ENCODE measurements at places on chromosomes 3 and 15. TPM values are rescaled to one million over a fixed set of nuclear protein-coding genes. Genes with fewer than 3 reads are reported as not detected.
A peak's percentile ranks its signal among the peaks of the same experiment; 100 is the strongest.

DNA sequence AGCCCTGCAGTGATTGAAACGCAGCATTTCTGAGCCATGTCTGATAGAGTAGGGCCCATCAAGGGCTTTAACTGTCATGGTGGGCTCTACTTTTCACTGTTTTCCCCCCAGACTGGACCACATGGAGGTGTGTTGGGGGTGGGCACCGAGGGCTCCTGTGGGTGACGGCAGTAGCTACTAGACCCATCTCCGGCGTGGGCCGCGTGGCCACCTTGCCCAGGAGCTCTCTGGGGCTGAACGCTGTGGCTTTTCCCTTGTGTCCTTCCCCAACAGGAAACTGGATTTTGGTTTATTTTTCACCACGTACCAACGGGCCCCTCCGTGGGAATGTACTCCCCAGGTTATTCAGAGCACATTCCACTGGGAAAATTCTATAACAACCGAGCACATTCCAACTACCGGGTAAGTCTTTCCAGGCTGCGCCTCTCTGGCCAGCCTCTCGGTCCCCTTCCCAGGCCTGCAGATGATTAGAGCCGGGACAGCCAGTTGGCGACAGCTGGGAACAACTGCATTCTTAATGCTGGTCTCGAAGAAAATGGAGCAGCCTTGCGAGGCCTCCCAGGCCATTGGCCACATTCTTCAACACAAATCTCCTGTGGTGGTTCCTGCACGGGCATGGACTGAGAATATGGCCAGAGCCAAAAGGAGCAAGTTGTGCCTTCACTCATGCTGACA lies 67.7 kb downstream of the MESD start:
- DNase-seq: no peak

DNA sequence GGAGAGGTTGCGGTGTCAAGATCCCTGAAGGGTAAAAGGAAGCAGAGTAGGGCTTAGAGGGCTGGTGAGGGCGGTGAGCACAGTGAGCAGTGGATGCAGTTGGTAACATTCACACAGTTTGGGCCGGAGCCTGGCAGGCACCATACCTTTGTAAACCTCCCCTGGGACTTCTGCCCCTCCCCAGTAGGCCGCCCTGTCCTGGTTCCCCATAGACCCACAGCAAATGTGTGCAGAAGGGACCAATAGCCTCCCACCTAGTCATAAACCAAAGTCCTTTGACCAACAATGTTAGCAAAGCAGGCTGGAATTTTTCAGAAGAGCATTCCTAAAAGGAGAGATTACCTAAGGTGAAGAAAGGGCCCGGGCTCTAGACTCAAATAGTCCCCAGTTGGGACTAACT lies 1.7 kb upstream of the PHGR1 start:
- DNase-seq: no peak

DNA sequence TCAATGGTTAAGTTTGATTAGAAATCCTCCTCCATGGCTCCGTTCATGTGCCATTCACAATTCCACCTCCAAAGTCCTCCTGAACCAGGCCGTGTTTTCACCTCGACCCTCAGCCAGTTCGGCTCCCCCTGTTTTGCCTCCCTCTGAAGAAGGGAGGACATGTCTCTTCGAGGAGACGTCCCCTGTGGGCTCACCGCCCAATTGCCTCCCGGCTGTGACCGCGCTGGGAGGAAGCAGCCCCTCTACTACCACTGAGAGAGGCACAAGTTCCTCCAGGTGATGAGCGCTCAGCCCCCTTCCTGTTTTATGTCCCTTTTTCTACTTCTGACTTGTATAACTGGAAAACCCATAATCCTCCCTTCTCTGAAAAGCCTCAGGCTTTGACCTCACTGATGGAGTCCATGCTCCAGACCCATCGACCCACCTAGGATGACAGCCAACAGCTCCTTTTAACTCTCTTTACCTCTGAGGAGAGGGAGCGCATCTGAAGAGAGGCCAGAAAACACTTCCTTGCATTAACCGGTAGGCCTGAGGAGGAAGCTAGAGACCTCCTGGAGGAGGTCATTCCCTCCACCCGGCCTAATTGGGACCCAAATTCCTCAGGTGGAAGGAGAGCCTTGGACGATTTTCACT lies 4.7 kb downstream of the DET1 start:
- DNase-seq: no peak

DNA sequence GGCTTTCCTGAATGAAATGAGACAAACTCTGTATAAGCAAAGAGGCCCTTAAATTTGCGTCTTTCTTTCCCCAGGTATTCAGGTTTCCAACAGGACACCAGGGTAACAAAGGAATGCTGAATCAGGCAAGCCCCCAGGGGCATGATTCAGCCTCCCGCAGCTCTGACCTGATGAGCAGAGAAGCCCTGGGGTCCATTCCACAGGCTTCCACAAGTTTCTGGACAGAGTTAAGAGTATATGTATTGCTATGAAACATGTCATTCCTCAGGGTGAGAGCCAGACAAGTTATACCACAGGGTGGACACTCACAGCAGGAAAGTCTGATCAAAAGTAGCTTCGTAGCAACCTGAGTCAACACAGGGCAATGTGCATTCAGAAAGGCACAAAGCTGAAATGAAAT lies 68.1 kb upstream of the CTNNB1 start:
- DNase-seq: no peak

DNA sequence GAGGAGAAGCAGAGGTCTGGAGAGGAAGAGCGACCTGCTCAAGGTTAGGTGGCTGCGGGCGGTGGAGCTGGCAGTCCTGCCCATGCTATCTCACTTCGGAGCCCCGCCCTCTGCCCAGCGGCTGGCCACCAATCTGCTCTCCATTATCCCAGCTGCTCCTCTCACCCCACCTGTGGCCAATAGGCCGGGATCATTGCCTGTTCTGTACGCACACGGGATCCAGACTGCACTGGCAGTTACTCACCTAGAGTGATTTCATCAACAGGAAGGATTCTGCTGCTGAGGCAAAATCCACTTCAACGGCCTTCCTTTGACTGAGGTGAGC lies 100.6 kb downstream of the TLE3 start:
- no peak for DNase-seq

DNA sequence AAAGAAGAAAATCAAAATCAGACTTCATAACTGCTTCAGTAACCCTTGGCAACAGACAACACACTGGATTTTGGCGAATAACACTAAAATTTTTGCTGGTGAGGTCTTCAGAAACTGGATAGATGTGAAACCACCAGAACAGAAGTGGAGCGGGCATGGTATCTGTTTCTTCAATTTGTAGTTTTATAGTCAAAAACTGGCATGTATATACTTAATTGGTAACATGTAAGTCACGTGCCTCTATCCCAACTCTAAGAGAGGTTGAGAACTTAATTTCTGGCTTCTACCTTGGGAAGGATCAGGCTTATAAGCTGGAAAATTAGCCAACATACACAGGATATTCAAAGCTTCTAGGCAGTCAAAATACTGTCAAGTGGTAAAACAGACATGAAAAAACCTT lies 172.6 kb upstream of the CHL1 start:
- no peak for DNase-seq

GRCh38 chr3:55686426-55687254 lies 199.5 kb upstream of the WNT5A start:
- no peak for DNase-seq

DNA sequence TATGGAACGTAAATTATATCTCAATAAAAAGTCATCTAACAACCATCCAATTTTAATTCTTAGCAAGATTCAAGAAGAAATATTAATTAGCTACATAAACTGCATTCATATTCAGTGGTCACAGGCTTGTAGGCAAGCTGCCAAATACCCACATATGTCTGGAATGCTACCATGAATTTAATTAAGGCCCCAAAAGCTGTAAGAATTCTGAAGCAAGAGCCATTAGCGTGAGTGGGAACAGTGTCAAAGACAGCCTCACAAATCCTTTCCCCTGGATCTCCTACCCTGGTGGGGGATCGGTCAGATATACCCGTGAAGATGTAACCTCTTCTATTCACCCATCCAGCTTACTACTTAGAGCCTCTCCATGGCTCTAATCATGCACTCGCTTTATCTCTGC lies 40.0 kb downstream of the ATG7 start:
- DNase-seq: no peak

DNA sequence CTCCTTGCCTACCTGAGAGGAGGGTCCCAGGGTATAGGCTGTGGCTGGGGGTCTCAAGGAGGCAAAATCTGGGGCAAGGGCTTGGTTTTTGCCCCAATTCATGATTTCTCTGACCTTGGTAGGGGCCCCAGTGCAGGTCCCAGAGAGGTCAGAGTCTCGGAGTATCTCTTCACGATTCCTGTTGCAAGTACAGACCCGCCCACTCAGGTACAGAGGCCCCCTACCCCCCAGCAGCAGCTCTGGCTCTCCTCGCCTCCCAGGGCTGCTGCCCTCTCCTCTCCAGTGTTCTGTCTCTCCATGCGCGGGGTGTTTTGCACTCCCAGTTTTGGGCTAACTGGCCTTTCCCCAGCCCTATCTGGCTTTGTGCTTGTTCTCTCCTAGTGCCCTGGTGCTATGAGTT lies 5.4 kb upstream of the JMJD7 start:
- DNase-seq: no peak

DNA sequence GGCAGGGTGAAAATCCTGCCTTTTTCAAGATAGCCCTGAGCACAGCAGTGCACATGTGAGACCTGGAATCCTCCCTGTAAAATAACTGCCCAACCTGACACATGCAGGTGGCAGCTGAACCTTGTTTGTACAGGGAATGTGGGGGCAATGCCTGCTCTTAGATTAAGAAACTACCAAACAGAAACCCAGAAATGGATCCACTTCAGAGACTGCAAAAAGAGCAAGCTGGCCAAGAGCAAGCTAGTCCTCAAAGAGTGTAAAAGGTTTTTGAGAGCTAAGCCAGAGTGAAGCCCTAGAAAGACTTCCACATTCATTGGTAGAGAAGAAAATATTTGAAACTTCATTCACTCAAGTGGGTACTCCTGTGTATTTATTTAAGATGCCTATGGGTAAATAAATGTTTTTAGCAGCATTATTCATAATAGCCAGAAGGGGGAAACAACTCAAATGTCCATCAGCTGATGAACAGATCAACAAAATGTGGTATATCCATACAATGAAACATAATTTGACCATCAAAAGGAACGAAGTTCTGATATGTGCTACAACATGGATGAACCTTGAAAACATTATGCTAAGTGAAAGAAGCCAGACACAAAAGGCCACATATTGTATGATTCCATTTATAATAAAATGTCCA lies 96.0 kb upstream of the TSC22D2 start:
- DNase-seq: no peak

GRCh38 chr15:87965304-87965703 lies 291.2 kb downstream of the NTRK3 start:
- no peak for DNase-seq

DNA sequence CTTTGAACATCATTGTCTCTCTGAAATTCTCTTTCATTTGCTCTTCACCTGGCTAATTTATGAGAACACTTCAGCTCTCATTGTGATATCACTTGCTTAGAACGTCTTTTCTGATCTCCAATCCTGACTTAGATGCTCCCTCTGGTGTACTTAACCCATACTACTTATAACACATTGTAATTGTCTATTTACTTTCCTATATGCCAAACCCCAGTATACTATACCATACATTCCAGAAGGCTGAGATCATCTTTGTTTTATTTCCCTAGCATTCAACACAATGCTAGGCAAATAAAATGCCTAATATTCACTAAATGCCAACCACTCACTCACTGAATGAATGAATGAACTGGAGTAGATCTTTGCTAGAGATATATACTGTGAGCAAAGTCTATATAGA lies 27.0 kb upstream of the PEX5L start:
- no peak for DNase-seq

GRCh38 chr15:27679731-27680471 lies 419.2 kb downstream of the OCA2 start:
- DNase-seq: no peak

GRCh38 chr15:43251871-43252250 lies 14.9 kb downstream of the TGM5 start:
- DNase-seq: no peak

DNA sequence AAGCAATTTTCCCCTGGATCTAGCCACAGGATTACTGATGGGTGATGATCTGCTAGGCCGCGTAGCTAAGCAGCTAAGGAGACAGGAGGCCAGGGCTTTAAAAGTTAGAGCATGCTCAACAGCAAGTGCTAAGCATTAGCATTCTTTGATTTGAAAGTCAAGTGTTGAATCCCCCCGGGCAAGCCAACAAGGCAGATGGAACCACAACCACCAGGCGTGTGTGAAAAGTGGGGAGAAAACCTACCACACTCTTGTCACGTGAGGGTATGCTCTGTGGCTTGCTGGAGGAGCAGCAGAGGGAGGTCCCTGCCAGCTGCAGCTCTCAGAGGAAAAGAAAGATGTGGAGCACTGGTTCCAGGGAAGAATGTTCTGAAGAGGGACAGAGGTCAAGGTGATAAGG lies 20.9 kb downstream of the SLC51A start:
- no peak for DNase-seq

GRCh38 chr3:54633444-54634121 lies 294.3 kb downstream of the LRTM1 start:
- no peak for DNase-seq

DNA sequence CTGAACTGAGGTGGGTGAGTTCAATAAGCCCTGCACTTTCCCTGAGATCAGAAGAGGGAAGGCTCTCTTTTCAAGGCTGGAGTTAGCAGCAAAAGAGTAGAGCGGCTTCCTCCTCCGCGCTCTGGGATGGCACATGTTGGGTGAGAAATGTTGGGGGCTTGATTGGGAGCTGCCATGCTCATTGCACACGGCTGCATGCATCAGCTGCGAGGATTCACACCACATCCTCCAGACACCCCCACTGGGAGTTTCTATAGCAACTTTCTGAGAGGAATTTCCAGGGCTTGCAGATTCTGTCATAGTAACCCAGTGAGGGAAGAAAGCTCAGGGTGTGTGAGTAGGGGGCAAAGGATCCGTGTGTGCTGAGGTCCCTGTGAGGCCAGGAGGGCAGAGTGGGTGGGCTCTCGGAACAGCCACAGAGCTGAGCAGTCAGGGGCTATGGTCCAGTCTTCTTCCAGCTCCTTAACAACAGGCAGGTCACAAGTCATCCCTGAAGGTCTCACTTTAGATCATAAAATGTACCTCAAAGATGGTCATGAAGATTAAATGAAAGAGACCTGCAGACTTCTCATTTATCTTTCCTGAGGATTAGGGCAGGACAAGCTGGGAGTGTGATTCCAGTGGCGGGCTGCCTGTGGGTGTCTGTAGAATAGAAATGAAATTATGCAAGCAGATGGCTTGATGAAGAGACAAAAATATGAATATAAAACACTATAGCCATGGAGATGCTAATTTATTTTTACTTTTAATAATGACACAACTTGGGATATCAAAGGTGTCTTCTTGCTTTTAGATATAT lies 75.7 kb upstream of the CHRNA7 start:
- no peak for DNase-seq

GRCh38 chr3:124467980-124468902 lies 262.0 kb upstream of the UMPS start:
- DNase-seq: peak; percentile 26

BBS4 gene
- total RNA-seq: 10.0 TPM

LIPC gene
- not detected for total RNA-seq

P2RY12 gene
- not detected for total RNA-seq

A4GNT gene
- total RNA-seq: not detected

TP63 gene
- not detected for total RNA-seq

IQCF5 gene
- total RNA-seq: not detected

MNS1 gene
- 1.9 TPM for total RNA-seq

MOBP gene
- not detected for total RNA-seq

TICRR gene
- total RNA-seq: 24.8 TPM

DUOXA2 gene
- total RNA-seq: not detected

EHD4 gene
- total RNA-seq: 28.0 TPM

Measured in HCT116 (cell line).